Omental fat pad (tissue), 4 donors: ENCODE measurements at places on chromosomes 3 and 15. TPM values are rescaled to one million over a fixed set of nuclear protein-coding genes. Genes with fewer than 3 reads are reported as not detected.

- no peak for DNase-seq
Observed at GRCh38 chr3:7487763-7488162, 626.8 kb downstream of the GRM7 start.

DNA sequence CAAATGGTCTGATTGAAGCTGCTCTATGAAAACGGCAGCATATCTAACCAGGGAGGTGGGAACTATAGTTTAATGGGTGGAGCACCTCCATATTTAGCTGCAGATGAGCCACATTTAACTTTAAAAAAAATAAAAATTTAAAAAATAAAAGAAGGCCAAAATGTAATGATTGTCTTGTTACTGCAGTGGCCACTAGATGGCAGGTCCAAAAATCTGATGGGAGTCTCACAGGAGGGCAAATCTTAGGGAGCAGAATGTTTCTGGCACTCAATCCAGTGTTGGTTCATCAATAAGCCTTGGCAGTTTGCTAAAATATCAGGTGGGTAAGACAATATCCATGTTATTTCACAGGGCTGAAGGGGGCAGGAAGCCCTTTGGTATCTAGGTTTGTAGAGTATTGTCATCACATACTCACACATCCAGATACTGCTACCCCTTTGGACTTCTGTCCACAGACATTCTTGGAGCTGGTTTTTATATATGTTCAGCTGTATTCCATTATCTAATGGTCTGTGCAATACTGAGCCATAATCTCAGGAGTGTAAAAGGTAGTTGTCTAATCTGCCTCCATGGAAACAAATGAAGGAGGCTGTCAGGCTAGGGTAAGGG lies 233.3 kb downstream of the TIGIT start:
- no peak for DNase-seq

DNA sequence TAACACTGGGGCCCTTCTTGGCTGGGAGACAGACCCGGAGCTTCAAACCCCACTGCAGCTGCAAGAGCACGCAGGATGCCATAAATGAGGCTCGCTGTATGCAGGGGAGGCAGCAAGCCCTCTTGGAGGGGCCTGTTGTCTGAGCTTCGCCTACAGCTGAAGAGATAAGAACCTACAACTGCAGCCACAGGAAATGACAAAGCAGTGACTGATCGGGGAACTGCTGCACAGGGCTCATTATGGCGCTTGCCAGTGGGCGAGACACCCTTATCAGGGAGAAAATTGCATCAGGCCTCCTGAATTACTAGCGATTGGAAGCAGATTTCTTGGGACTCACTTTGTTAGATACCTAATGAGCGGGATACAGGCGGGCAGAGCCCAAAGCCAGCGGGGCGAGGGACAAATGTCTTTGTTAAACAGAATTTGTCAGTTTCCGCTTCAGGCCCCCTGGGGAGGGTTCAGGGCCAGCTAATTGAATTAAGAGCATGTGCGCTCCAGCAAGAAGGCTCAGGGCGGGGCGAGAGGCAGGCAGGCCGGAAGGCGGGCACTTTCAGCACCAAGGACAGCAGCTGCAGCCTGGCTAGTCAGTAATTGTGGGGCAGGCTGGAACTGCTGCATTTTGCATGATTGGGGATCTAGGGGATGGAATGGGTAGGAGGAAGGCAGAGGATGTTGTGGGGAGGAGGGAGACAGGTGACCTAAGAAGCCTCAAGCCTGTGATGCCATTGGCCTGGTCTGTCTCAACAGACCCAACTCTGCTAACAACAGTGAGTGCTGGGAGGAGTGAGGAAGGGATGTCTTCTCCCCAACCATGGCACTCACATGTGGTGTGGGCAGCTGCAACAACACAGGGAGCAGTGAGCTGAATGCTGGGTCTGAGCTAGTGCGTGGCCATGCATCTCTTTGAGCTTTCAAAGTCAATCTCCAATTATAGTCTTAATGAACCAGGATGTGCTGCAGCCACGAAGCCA lies 55.3 kb downstream of the CCDC33 start:
- DNase-seq: peak; percentile 60

- DNase-seq: no peak
Observed at GRCh38 chr3:56366641-56367162, 101.6 kb downstream of the ERC2 start.

DNA sequence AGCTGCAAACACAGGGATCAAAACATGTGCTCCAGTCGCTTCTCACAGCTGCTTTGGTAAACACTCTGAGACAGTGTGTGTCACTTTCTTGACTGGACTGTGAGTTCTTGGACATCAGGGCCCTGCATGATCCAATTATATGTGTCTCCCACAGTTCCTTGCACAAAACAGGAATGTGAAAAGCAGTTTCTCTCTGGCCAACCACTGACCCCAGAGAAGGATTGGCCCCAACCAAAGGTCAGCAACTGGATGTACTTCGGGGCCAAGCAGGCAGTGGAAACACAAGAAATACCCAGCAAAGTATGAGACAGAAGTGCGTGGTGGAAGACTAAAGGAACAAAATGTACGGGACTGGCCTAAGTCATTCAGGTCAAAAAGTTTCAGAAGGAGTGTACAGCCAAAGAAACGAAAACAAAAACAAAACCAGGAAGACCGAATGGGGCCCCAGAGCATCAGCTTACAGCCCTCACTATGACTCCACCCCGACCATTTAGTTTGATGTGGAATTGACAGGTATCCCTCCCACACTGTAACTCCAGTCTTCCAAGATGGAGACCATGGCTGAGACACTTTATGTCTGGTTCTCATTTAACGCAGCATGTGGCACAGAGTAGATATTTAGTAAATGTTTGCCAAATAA lies 76.7 kb upstream of the LPP start:
- DNase-seq: no peak

- DNase-seq: no peak
Observed at GRCh38 chr15:32884146-32884545, 166.3 kb downstream of the GREM1 start.

GRCh38 chr3:100869787-100870186 lies 123.4 kb downstream of the ABI3BP start:
- DNase-seq: no peak

DNA sequence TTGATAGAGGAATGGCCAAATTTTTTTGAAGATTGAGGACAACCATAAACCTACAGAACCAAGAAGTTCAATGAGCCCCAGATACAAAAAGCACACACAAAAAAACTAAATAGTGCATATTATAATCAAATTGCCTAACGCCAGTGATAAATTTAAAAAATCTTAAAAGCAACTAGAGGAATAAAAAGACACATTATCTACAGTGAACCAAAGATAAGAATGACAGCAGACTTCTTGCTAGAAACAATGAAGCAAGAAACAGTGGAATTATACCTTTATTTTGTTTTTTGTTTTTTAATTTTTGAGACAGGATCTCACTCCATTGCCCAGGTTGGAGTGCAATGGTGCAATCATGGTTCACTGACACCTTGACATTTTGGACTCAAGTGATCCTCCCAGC lies 9.9 kb upstream of the SAMD7 start:
- DNase-seq: no peak

DNA sequence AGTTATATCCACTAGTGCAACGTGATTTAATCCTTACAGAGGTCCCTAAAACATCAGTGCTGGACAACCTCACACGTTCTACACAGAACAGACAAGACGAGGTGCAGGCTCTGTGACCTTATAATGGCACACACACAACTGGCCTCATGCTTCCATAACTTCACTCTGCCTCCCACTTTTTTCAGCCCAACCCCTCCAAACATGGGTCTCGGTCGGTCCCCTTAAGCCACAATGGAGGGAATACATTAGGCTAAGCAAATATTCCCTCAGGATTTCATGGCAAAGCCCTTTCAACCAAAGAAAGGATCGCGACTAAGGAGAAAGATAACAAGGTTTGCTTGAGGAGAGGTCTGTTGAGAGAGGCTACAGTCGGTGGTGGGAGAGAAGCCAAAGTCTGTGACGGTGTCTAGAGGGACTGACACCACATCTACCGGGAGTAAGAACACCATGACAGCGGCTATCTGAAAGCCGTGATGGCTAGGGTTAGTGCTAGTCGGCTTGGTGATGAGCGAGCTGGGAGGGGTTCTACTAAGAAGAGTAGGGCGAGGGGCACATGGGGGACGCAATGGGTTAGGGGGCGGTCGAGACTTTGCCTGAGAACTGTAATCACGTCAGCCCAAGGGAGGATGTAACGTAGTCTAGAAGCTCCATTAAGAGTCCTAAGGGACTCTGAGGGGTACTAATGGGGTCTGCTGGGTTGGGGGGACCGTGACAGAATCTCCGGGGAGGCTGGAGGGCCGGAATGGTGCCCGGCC lies 1.0 kb downstream of the MYO9A start:
- no peak for DNase-seq

- no peak for DNase-seq
Observed at GRCh38 chr3:77536038-77536775, 496.3 kb downstream of the ROBO2 start.

GRCh38 chr3:43214616-43215015 lies 71.7 kb upstream of the SNRK start:
- DNase-seq: no peak

GRCh38 chr3:99373088-99373845 lies 265.1 kb upstream of the COL8A1 start:
- no peak for DNase-seq

DNA sequence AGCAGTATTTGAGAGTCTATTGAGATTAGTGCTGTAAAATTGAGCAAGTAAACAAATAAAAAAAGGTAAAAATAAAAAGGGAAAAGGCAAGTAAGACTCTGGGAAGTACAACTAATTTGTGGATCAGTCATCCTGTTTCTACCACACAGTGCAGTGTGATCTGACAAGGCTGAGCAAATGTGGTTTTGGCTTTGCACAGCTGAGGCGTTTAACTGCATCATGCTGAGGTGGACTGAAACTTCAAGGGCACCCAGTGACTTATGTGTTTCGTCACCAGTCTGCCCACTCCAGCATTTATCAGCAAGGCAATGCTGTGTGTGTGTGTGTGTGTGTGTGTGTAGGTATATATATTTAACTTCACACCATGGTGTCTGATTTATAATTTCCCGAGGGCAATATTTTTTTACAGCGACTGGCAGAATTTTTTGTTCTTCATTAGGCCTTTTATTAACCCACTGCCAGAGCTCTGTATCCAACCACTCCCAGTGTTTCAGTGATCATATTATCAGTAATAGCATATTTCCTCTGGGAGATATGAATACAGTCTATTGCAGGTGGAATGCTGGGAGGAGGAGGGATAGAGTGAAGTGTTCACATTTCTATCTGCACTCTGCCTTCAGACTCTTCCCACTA lies 131.5 kb upstream of the SATB1 start:
- DNase-seq: no peak

DNA sequence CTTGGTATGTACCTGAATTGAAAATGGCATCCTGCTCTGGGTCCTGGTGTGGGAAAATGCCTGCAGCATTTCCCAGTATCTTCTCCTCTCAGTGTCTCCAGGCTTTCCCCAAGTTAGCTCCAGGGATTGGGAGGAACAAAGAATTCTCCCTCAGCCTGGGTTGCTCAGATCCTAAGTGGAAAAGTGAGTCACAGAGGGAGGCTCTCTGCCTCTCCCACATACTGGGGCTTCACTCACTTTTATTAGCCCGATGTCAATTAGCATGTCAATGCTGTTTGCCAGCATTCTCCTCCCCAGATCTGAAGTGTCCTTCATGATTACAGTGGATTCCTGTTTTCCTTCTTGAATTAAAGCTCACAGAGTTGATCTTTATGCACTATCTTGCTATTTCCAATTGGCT lies 655.0 kb downstream of the EPHA3 start:
- no peak for DNase-seq

The ALG1L2 gene
- not detected for total RNA-seq

The RHCG gene
- total RNA-seq: not detected

The EBLN2 gene
- 9.0 TPM for total RNA-seq

The NOX5 gene
- total RNA-seq: 0.28 TPM

The LRRC31 gene
- not detected for total RNA-seq

The CCDC39 gene
- 0.38 TPM for total RNA-seq

The GABRG3 gene
- not detected for total RNA-seq
